Effector memory CD8-positive, alpha-beta T cell (primary cell): ENCODE measurements at places on chromosomes 7 and 10.
A peak's percentile ranks its signal among the peaks of the same experiment; 100 is the strongest.

- no peaks in the 10 kb centered on the region for H3K36me3 ChIP-seq
- no peak overlapping the region for H3K4me3 ChIP-seq
- no peaks in the 10 kb centered on the region for H3K27me3 ChIP-seq
- H3K4me1 ChIP-seq: no peaks in the 10 kb centered on the region
Observed at GRCh38 chr7:12800486-12800885, 113.1 kb downstream of the ARL4A start.

- no peak overlapping the region for H3K27ac ChIP-seq
- DNase-seq: no peak
- H3K4me1 ChIP-seq: no peaks in the 10 kb centered on the region
- no peak overlapping the region for H3K4me3 ChIP-seq
Observed at GRCh38 chr10:21769041-21769440, 234.5 kb downstream of the DNAJC1 start.

DNA sequence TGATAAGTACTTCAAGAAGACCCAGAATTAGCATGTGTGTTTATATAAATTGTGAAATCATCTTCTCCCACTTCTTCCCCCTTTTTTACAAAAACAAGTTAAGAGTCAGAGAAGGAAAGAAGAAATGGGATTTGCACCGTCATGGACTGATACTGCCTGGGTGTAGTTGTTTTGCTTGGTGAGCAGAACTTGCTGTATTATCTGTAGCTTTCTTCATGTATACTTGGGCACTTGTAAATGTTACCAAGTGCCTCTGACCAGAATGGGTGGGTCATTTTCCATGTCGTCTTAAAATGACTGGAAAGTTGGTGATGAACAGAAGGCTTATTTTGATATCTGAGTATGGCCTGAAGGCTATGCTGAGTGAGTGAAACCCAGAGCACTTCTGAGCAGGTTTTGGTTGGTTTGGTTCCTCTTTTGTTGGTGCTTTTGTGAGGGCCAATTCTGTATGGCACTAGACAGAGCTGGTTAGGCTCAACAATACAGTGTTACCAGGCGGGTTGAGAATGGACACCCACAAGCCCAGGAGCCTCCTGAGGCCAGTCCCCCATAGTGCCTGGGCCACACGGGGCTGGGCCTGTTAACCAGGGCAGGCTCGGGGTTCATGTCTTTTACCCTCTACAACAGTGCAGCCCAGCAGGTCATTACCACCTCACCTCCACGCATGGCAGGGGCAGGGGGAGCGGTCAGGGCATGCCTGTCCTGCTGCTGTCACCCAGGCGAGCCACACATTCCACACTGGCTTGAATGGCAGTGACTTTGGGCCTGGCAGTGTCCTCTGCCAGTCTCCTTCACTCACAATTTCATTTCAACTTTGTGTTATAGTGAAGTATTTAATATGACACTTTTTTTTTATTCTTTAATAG lies 115.1 kb downstream of the CCNY start:
- H3K4me3 ChIP-seq: no peak overlapping the region
- peaks cover 77% of the 10 kb centered on the region for H3K4me1 ChIP-seq
- H3K36me3 ChIP-seq: no peaks in the 10 kb centered on the region
- H3K27me3 ChIP-seq: no peaks in the 10 kb centered on the region
- H3K27ac ChIP-seq: peak overlapping the region; percentile 42
- DNase-seq: no peak

- peaks cover 15% of the 10 kb centered on the region for H3K36me3 ChIP-seq
- DNase-seq: no peak
- no peak overlapping the region for H3K4me3 ChIP-seq
Observed at GRCh38 chr7:107234436-107234835, 65.6 kb downstream of the HBP1 start.

- H3K27me3 ChIP-seq: peaks cover 7% of the 10 kb centered on the region
- no peak for DNase-seq
- no peaks in the 10 kb centered on the region for H3K36me3 ChIP-seq
- no peak overlapping the region for H3K4me3 ChIP-seq
- H3K27ac ChIP-seq: no peak overlapping the region
Observed at GRCh38 chr7:144024213-144024612, 24.1 kb downstream of the OR6B1 start.

DNA sequence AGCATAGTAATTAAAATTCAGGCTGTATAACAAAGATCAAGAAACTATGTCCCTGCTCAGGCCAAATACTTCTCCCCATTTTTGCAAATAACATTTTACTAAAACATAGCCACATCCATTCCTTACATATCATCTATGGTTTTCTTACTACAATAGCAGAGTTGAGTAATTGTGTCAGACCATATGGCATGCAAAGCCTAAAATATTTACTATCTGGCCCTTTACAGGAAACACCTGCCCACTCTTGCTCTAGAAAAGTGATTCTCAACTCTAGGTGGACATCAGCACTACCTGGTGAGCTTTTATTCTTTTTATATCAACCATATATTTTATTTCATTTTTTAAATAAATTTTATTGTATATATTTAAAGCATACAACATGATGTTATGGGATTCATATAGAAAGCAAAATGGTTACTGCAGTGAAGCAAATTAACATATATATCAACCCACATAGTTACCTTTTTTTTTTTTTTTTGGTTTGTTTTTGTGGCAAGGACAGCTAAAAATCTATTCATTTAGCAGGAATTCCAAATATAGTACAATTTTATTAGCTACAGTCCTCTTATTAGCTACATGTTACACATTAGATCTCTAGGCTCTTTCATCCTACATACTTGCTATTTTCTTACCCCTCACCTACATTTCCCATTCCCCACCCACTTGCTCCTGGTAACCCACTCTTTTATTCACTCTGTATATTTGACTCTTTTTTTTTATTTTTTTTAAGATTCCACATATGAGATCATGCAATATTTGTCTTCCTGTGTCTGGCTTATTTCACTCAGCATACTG lies 19.6 kb downstream of the ABI1 start:
- no peak for DNase-seq
- peak overlapping the region; percentile 78 for H3K27ac ChIP-seq
- peaks cover 17% of the 10 kb centered on the region for H3K36me3 ChIP-seq
- no peaks in the 10 kb centered on the region for H3K27me3 ChIP-seq
- H3K4me3 ChIP-seq: peak overlapping the region; percentile 33

GRCh38 chr10:19979628-19980027 lies 163.4 kb downstream of the PLXDC2 start:
- DNase-seq: no peak
- no peak overlapping the region for H3K27ac ChIP-seq
- H3K4me3 ChIP-seq: no peak overlapping the region
- no peaks in the 10 kb centered on the region for H3K27me3 ChIP-seq

GRCh38 chr7:45178241-45179225 lies 20.9 kb downstream of the RAMP3 start:
- H3K36me3 ChIP-seq: no peaks in the 10 kb centered on the region
- H3K4me3 ChIP-seq: no peak overlapping the region
- peaks cover 41% of the 10 kb centered on the region for H3K27me3 ChIP-seq
- H3K4me1 ChIP-seq: no peaks in the 10 kb centered on the region

DNA sequence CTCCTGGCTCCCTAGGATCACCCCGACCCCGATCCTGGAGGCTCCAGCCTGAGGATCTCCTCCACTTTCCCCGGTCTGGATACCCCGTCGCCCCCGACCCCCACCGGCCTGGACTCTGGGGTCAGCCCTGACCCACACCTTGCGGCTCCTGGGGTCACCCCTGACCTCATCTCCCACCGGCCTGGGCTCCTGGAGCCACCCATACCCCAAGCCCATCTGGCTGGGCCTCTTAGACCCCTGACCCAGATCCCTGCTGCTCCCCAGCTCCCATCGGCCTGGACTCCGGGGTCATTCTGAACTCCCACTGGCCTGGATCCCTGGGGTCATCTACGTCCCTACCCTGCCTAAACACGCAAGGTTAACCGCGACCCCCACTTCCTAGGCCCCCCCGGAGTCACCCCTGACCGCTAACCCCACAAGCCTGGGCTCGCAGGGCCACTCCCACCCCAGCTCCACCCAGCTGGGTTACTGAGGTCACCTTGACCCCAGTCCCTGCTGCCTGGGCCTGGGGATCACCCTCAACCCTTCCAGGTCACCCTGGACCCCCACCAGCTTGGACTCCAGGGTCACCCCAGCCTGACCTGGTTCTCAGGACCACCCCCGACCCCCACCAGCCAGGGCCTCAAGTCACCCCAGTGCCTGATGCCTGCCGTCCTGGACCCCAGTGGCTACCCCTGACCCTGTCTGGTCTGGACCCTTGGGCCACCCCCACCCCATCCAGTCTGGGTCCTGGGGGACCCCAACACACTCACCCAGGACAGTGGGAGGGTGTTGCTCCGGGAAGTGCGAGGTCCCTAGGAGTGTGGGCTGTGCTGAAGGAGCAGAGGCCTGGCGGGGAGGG lies 1.2 kb downstream of the FOXK1 start:
- peak; percentile 3 for DNase-seq
- H3K4me3 ChIP-seq: peak overlapping the region; percentile 96
- peaks cover 4% of the 10 kb centered on the region for H3K27me3 ChIP-seq
- peaks cover 38% of the 10 kb centered on the region for H3K4me1 ChIP-seq

GRCh38 chr10:24440817-24441797 lies 232.2 kb downstream of the KIAA1217 start:
- H3K27me3 ChIP-seq: peaks cover 9% of the 10 kb centered on the region
- no peak overlapping the region for H3K27ac ChIP-seq
- no peaks in the 10 kb centered on the region for H3K36me3 ChIP-seq
- no peaks in the 10 kb centered on the region for H3K4me1 ChIP-seq
- DNase-seq: no peak

- no peaks in the 10 kb centered on the region for H3K27me3 ChIP-seq
- H3K27ac ChIP-seq: no peak overlapping the region
- no peak for DNase-seq
Observed at GRCh38 chr7:82289152-82289535, 154.4 kb downstream of the CACNA2D1 start.

DNA sequence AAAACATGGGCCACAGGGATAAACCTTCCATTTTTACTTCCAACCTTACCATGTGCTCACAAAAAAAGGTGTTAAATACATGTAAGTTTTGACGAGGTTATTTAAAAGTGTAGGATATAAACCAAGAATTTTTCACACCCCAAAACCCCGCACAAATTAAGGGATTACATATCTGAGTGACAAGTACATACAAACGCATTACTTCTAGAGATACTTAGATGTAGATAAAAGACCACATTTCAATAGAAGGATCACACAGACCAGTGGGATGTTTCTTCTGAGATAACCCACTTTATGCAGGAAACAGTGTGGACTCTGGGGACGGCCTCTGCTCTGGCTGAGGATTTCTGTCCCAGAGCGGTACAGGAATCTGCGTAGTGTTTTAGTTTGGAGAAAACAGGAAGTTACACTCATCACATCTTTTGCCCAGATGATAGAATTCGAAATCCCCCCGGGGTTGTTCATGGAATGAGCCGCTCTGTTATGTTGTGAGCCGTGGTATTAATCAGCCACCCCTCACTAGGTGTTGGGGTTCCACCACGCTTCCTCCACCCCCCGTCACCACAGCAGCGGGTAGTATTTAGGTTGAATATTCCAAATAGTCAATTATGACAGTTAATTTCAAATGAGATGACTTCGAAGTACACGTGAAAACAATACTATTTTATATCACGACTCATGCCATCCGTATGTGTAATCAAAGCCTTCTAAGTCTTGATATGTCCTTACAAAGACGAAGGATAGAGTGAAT lies 1.3 kb upstream of the CUL1 start:
- H3K27ac ChIP-seq: peak overlapping the region; percentile 93
- peak overlapping the region; percentile 88 for H3K4me3 ChIP-seq
- H3K4me1 ChIP-seq: peaks cover 28% of the 10 kb centered on the region
- H3K27me3 ChIP-seq: no peaks in the 10 kb centered on the region
- DNase-seq: no peak

- peaks cover 16% of the 10 kb centered on the region for H3K36me3 ChIP-seq
- no peak overlapping the region for H3K27ac ChIP-seq
- H3K4me1 ChIP-seq: peaks cover 7% of the 10 kb centered on the region
Observed at GRCh38 chr7:1848911-1849311, 178.8 kb downstream of the ELFN1 start.

GRCh38 chr7:114130866-114131265 lies 212.1 kb upstream of the PPP1R3A start:
- no peaks in the 10 kb centered on the region for H3K4me1 ChIP-seq
- H3K27ac ChIP-seq: no peak overlapping the region
- H3K4me3 ChIP-seq: no peak overlapping the region
- no peaks in the 10 kb centered on the region for H3K36me3 ChIP-seq
- no peaks in the 10 kb centered on the region for H3K27me3 ChIP-seq
- no peak for DNase-seq

GRCh38 chr10:88152728-88153133 lies 289.3 kb downstream of the PTEN start:
- no peaks in the 10 kb centered on the region for H3K27me3 ChIP-seq
- no peaks in the 10 kb centered on the region for H3K4me1 ChIP-seq
- DNase-seq: peak; percentile 8
- peak overlapping the region; percentile 28 for H3K27ac ChIP-seq
- no peaks in the 10 kb centered on the region for H3K36me3 ChIP-seq

GRCh38 chr10:18071591-18071990 lies 68.6 kb upstream of the CACNB2 start:
- H3K4me1 ChIP-seq: no peaks in the 10 kb centered on the region
- H3K27me3 ChIP-seq: peaks cover 15% of the 10 kb centered on the region
- no peak overlapping the region for H3K27ac ChIP-seq
- H3K4me3 ChIP-seq: no peak overlapping the region

- H3K27ac ChIP-seq: no peak overlapping the region
- H3K27me3 ChIP-seq: no peaks in the 10 kb centered on the region
- peaks cover 5% of the 10 kb centered on the region for H3K36me3 ChIP-seq
Observed at GRCh38 chr7:37269711-37270508, 178.8 kb downstream of the ELMO1 start.

DNA sequence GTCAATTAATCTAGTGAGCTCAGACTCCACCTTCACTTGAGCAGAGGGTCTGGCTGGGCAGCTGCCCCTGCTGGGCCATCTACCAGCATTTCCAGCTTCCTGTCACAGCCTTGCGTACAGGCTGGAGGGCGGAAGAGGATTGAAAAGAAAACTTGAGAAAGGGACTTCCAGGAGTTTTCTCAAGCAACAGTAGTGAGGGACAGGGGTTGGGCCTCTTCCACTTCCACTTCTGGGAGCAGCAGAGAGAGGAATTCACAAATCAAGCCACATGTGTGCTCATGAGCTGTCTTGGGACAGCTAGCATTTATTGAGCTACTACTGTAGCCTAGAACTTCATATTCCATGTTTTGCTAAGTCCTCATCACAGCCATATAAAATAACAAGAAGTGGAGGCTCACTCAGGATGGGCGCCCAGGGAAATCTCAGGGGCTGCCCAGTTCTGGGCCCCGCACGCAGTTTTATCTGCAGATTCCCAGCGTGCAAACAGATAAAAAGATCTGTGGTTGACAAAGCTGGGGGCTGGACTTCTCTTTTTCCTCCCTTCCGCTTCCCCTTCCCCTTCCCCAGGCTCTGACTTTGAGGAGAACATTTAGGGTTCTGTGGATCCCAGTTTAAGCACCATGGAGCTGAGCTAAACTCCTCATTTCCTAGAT lies 135.8 kb downstream of the RGS10 start:
- H3K27me3 ChIP-seq: no peaks in the 10 kb centered on the region
- no peaks in the 10 kb centered on the region for H3K4me1 ChIP-seq
- H3K36me3 ChIP-seq: peaks cover 6% of the 10 kb centered on the region
- DNase-seq: no peak
- H3K27ac ChIP-seq: no peak overlapping the region
- no peak overlapping the region for H3K4me3 ChIP-seq

GRCh38 chr7:151677581-151678226 lies 158.0 kb upstream of the RHEB start:
- no peak overlapping the region for H3K27ac ChIP-seq
- H3K36me3 ChIP-seq: peaks cover 10% of the 10 kb centered on the region
- no peak for DNase-seq
- H3K4me1 ChIP-seq: peaks cover 17% of the 10 kb centered on the region
